Smooth muscle cell of the coronary artery (primary cell): ENCODE measurements at places on chromosomes 5 and 9. TPM values are rescaled to one million over a fixed set of nuclear protein-coding genes. Genes with fewer than 3 reads are reported as not detected.

PIP5KL1 gene
- 0.45 and 0.94 TPM in 2 replicates for total RNA-seq

CREBRF gene
- total RNA-seq, result 10.8 and 32.9 TPM in 2 replicates

CCNO gene
- 0.30 TPM in 1 of 2 replicates, not detected in the other for total RNA-seq

KIF4B gene
- not detected in 2 replicates for total RNA-seq

GARIN3 gene
- total RNA-seq, result not detected in 2 replicates

SLC6A18 gene
- not detected in 2 replicates for total RNA-seq

SOHLH1 gene
- total RNA-seq, result not detected in 2 replicates

C9 gene
- total RNA-seq, result 1.4 TPM in 1 of 2 replicates, not detected in the other

GALNT12 gene
- 2.2 and 13.6 TPM in 2 replicates for total RNA-seq

PSAT1 gene
- total RNA-seq, result 27.0 and 81.6 TPM in 2 replicates

PMPCA gene
- total RNA-seq, result 29.3 and 46.5 TPM in 2 replicates

SEC24A gene
- 12.3 and 20.4 TPM in 2 replicates for total RNA-seq

GRIN3A gene
- total RNA-seq, result not detected in 2 replicates

SCGB3A2 gene
- total RNA-seq, result 0.15 TPM in 1 of 2 replicates, not detected in the other

CNTFR gene
- total RNA-seq, result 0.12 TPM in 1 of 2 replicates, not detected in the other

G3BP1 gene
- 123 and 139 TPM in 2 replicates for total RNA-seq

MEGF10 gene
- total RNA-seq, result under 0.01 TPM in 2 replicates

HNRNPK gene
- 275 and 533 TPM in 2 replicates for total RNA-seq

BTNL8 gene
- under 0.01 TPM in 1 of 2 replicates, not detected in the other for total RNA-seq

SLC12A7 gene
- 11.1 and 23.3 TPM in 2 replicates for total RNA-seq

IL11RA gene
- 16.5 and 23.9 TPM in 2 replicates for total RNA-seq

EPB41L4B gene
- total RNA-seq, result 0.12 and 1.7 TPM in 2 replicates

SMIM33 gene
- total RNA-seq, result not detected in 2 replicates

CARTPT gene
- total RNA-seq, result not detected in 2 replicates

NMUR2 gene
- not detected in 2 replicates for total RNA-seq

NUTM2F gene
- not detected in 2 replicates for total RNA-seq

EGFL7 gene
- total RNA-seq, result 16.5 and 38.5 TPM in 2 replicates

PFN3 gene
- total RNA-seq, result not detected in 2 replicates

ANKRD31 gene
- total RNA-seq, result 0.08 and 0.12 TPM in 2 replicates

RFK gene
- total RNA-seq, result 7.3 and 14.7 TPM in 2 replicates

ABCA1 gene
- 79.8 and 223 TPM in 2 replicates for total RNA-seq

CTXN3 gene
- not detected in 2 replicates for total RNA-seq

GPX8 gene
- 48.9 and 81.6 TPM in 2 replicates for total RNA-seq

UBE2QL1 gene
- 0.08 and 0.12 TPM in 2 replicates for total RNA-seq

QRFP gene
- not detected in 2 replicates for total RNA-seq

SLC27A6 gene
- under 0.01 TPM in 1 of 2 replicates, not detected in the other for total RNA-seq

TRIM36 gene
- total RNA-seq, result 0.12 and 0.15 TPM in 2 replicates

CDX1 gene
- total RNA-seq, result 0.12 and 0.15 TPM in 2 replicates
